ENCODE measurements at places on chromosomes 3 and 15.

DNA sequence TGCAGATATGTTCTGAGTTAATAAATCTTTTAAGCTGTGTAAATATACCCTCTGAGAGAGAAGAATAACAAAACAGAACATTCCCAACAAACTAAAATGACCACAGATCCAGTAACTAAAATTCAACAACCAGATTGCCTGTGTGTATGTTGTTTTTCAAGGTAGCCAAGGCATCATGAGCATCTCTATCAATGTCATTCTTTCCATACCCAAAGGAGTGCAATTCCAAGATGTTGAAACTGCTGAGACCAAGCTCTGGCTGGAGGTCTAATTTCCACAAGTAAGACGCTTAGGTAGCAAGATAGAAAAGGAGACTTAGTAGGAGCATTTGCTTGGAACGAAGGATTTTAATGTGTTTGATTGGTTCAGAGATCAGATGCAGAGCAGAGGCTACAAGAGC is 276.3 kb downstream of the RBMS3 start:
- no peak for DNase-seq
- H3K4me3 ChIP-seq, result no peak overlapping the region
- peaks cover 25% of the 10 kb centered on the region for H3K4me1 ChIP-seq
- no peaks in the 10 kb centered on the region for H3K27me3 ChIP-seq

DNA sequence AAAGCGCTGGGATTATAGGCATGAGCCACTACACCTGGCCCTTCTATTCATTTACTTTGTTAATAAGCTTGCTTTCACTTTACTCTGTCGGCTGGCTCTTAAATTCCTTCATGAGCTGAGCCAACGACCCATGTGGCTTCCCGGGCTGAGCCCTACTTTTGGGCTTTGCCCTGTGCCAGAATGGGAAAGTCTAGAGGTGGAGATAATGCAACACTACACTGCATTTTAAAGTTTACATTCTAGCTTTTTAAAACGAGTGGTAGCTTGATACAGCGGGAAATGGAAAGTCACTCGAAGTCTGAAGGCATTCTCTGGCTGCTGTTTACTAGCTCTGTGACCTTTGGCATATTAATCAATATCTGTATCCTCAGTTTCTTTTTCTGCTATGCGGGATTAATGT is 49.0 kb upstream of the ZNF280D start:
- H3K36me3 ChIP-seq, result no peaks in the 10 kb centered on the region
- H3K27ac ChIP-seq, result no peak overlapping the region
- H3K4me3 ChIP-seq, result no peak overlapping the region
- H3K27me3 ChIP-seq, result no peaks in the 10 kb centered on the region
- no peak for DNase-seq
- H3K4me1 ChIP-seq, result no peaks in the 10 kb centered on the region

DNA sequence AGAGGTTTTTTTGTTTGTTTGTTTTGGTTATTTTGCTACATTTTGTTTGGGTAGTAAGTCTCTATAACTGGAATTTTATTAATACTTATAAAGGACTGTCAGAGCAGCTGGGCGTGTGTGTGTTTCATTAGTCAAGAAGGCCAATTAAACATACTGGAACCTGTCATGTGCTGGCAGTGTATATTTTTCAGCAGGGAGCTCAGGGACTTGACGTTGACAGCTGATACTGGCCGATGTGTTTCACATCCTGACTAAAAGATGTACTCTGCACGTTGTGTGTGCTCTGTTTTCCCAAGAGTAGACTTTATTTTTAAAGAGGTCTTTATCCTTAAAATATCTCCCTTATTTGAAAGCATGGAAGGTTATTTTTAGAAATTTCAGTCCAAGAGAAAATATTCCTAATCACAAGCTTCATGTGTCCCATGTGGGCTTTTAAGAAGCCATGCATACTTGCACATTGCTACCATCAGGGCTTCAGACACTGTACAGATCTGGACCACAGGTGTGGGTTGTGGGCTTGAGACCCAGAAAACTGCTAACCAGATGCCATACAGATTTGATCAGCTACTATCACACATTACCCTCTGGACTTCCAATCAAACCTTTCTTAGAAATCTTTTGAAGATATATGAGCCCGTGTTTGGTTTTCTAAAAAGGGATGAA is 135.9 kb downstream of the FEZF2 start:
- no peak for DNase-seq
- peaks cover 35% of the 10 kb centered on the region for H3K4me1 ChIP-seq
- H3K4me3 ChIP-seq, result no peak overlapping the region
- no peaks in the 10 kb centered on the region for H3K36me3 ChIP-seq
- H3K27ac ChIP-seq, result no peak overlapping the region
- no peaks in the 10 kb centered on the region for H3K27me3 ChIP-seq

DNA sequence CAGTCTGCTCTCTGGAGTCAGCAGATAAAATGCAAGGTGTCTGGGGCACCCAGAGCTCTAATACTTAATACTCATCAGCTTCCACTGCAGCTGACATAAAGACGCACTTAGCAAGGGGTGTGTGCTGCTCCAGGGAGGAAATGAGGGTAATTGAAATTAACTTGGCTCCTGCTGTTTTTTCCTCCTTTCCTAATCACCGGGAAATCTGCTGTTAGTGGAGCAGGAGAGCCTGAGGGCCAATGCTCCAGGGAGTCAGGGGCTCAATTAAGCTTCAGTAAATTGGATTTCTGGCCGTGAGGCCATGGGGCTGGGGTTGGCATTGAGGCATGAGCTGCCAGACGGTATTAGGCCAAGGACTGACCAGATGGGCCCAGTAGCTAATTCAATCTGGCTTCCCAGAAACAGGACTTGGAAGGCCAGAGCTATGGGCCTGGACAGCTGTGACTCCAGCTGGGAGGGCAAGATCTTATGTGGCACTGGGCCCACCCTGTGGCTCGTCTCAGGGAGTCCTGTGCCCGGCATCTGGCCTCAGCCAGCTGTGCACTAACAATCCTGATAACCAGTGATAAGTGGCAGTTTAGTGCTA is 30.7 kb upstream of the CHRNB4 start:
- no peak overlapping the region for H3K4me3 ChIP-seq
- no peaks in the 10 kb centered on the region for H3K27me3 ChIP-seq
- H3K36me3 ChIP-seq, result no peaks in the 10 kb centered on the region
- no peak overlapping the region for H3K27ac ChIP-seq
- no peak for DNase-seq

DNA sequence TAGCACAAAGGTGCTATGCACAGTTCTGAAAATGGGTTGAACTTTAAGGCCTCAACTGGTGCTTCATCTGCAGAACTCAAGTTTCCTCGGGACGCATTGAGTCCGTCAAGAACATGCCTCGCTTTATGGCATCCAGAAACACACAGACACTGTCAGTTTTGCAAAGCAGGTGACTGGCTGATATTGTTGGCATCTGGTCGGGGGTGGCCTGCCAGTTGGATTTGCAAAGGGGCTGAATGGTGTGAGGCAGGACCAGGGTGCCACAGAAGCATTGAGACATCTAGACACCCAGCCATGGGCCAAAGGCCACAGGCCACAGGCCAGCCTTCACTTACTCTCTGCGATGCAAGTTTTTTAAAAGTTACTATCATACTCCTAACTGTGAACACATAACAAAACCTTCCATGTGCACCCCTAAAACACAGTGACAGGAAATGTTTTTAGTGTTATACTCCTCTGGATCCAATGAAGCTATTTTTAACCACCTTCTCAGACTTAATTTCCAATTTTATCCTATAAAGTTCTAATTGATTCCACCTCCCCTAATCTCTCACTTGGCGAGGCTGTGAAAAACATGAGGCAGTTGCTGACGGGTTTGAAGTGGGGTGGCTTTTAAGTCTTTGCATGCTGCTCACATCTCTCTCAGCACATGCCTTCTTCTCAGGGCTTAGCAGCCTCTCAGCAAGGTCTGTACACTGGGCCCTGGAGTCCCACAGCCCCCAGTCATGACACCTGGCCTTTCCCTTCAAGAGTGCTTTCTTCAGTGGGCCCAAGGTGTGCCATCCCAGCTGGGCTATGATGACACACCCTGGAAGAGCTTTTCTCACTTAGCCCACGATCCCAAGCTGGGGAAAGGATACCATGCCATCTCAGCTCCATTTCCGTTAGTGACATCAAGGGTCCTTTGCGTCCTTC is 38.5 kb upstream of the DUSP7 start:
- peak overlapping the region; percentile 88 for H3K27ac ChIP-seq
- no peak for DNase-seq
- peaks cover 7% of the 10 kb centered on the region for H3K36me3 ChIP-seq
- peaks cover 21% of the 10 kb centered on the region for H3K4me1 ChIP-seq
- no peak overlapping the region for H3K4me3 ChIP-seq
- H3K27me3 ChIP-seq, result no peaks in the 10 kb centered on the region

GRCh38 chr3:66476852-66477381 is 23.9 kb downstream of the LRIG1 start:
- no peak overlapping the region for H3K4me3 ChIP-seq
- peaks cover 2% of the 10 kb centered on the region for H3K36me3 ChIP-seq
- no peaks in the 10 kb centered on the region for H3K27me3 ChIP-seq
- peaks cover 59% of the 10 kb centered on the region for H3K4me1 ChIP-seq
- H3K27ac ChIP-seq, result no peak overlapping the region

DNA sequence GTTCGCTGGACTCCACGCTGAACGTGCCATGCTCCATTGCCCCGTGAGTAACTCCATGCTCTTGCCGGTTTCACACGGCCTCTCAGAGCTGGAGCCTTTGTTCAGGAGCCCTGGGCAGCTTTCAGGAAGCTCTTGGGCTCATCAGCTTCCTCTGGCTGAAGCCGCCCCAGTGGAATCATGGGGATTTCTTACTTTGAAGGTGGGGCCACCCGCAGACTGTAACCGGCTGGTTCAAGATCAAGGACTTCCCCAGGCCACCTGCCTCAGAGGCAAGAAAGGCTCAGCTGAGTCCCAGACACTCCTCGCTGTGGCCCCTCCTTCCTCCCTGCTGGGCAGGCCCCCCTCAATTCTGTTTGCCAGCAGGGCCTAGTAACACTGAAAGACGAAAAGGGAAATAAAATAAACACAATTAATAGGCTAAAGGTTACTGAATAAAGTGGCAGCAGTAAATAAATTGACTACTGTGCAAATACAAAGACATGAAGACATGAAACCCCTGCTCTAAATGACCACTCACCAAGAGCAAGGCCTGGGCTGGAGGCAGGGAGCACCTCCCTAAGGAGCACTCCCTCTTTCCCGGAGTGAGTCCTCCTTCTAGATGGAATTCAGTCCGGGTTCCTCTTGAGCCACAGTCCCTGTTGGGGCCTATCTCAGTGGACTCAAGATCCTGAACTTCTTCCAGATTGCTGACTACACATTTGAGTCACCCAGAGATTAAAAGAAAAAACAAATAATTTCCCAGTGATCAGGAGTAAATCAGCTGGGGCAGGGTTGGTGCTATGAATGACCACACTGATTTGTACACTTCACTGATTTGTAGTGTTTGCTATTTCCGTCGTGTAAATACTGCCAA is 51.0 kb downstream of the ZDHHC19 start:
- H3K27me3 ChIP-seq, result no peaks in the 10 kb centered on the region
- H3K36me3 ChIP-seq, result no peaks in the 10 kb centered on the region
- peaks cover 13% of the 10 kb centered on the region for H3K4me1 ChIP-seq
- H3K4me3 ChIP-seq, result no peak overlapping the region
- no peak for DNase-seq

- H3K36me3 ChIP-seq, result no peaks in the 10 kb centered on the region
- no peak for DNase-seq
- peaks cover 5% of the 10 kb centered on the region for H3K27me3 ChIP-seq
- no peak overlapping the region for H3K4me3 ChIP-seq
- no peak overlapping the region for H3K27ac ChIP-seq
Measured at GRCh38 chr15:69723404-69724096, 270.9 kb downstream of the RPLP1 start.

DNA sequence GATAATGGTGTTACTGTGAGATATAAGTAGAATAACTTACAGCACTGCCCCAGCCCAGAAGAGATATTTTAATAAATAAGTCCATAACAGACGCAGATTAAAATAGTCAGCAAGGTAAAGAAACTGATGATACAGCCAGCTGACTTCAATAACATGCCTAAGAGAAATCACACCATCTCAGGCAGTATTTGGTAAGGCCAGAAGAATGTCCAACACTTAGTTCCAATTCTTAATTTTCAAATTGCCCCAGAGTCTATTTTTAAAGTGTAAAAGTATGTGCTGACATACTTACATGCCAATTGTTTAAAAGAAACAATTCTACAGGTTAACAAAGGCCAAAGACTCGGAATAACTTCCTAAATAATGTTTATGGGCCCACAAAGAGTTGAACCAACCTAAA is 1.6 kb downstream of the GNB4 start:
- H3K27me3 ChIP-seq, result peaks cover 2% of the 10 kb centered on the region
- H3K4me3 ChIP-seq, result peak overlapping the region; percentile 95
- no peak for DNase-seq
- no peak overlapping the region for H3K27ac ChIP-seq
- H3K36me3 ChIP-seq, result peaks cover 4% of the 10 kb centered on the region

DNA sequence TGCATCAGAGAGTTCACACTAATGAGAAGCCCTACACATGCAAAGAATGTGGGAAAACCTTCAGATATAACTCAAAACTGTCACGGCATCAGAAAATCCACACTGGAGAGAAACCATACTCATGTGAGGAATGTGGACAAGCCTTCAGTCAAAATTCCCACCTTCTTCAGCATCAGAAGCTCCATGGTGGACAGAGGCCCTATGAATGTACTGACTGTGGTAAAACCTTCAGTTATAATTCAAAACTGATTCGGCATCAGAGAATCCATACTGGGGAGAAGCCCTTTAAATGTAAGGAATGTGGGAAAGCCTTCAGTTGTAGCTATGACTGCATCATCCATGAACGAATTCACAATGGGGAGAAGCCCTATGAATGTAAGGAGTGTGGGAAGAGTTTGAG is 10.2 kb downstream of the ZNF619 start:
- peaks cover 26% of the 10 kb centered on the region for H3K36me3 ChIP-seq
- H3K4me3 ChIP-seq, result no peak overlapping the region
- H3K4me1 ChIP-seq, result no peaks in the 10 kb centered on the region

- H3K36me3 ChIP-seq, result peaks cover under 1% of the 10 kb centered on the region
- H3K27me3 ChIP-seq, result no peaks in the 10 kb centered on the region
- peaks cover 24% of the 10 kb centered on the region for H3K4me1 ChIP-seq
- H3K27ac ChIP-seq, result peak overlapping the region; percentile 74
- no peak for DNase-seq
- no peak overlapping the region for H3K4me3 ChIP-seq
Measured at GRCh38 chr15:39704689-39705088, 78.0 kb downstream of the FSIP1 start.

DNA sequence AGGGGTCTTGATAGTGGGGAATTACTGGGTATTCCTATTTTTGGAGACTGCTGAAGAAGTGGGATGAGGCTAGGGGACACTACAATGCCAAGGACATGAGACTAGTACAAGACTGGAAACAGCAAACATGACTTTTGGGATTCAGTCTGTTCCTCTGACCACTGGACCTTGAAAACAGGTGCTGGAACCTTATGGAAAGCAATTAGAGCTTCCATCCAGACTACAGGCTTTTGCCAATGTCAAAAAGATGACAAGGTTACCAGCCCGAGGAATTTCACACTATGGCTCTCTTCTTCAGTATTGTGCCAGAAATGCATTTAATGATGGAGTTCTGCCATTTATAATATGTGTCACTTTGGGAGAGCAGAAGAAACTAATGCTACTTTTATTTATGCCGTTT is 282.6 kb downstream of the GAP43 start:
- H3K4me1 ChIP-seq, result no peaks in the 10 kb centered on the region
- H3K4me3 ChIP-seq, result no peak overlapping the region
- no peak overlapping the region for H3K27ac ChIP-seq
- peaks cover 2% of the 10 kb centered on the region for H3K36me3 ChIP-seq
- DNase-seq, result no peak
- H3K27me3 ChIP-seq, result no peaks in the 10 kb centered on the region

GRCh38 chr15:98842973-98843285 is 164.7 kb downstream of the PGPEP1L start:
- peaks cover 63% of the 10 kb centered on the region for H3K4me1 ChIP-seq
- H3K4me3 ChIP-seq, result no peak overlapping the region
- peaks cover 7% of the 10 kb centered on the region for H3K36me3 ChIP-seq
- H3K27me3 ChIP-seq, result no peaks in the 10 kb centered on the region
- no peak overlapping the region for H3K27ac ChIP-seq
- DNase-seq, result no peak
